Stimulated activated CD8-positive, alpha-beta memory T cell treated with anti-CD3 and anti-CD28 coated beads, Interleukin-4, amount 100 ng/mL, for 1 hour (primary cell): ENCODE measurements at places on chromosomes 2 and 18.

- DNase-seq, result no peak
Measured at GRCh38 chr2:60872510-60872928, 8.9 kb upstream of the REL start.

DNA sequence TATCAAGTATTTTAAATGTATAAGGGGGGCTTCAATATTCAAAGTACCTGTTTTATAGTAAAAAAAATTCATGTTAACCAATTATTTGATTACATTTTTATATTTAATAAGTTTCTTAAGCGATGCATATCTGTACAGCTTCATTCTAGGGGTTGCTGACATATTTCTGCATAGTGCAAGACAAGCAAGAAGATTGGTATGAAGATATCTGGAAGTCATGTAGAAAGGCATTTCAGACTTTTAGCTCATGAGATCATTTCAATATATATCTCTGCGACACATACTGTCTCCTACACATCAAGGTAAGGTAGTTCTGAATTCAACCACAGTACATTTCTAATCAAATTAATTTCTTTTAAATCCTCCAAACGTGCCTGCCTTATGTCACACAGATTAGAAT, 73.1 kb downstream of the MEMO1 start:
- no peak for DNase-seq

GRCh38 chr2:84537251-84537650, 21.0 kb downstream of the DNAH6 start:
- DNase-seq, result no peak

GRCh38 chr18:27585602-27586173, 400.6 kb upstream of the CHST9 start:
- no peak for DNase-seq

GRCh38 chr18:69777248-69777647, 170.4 kb downstream of the CD226 start:
- no peak for DNase-seq

GRCh38 chr2:232170396-232170795, 208.2 kb upstream of the ALPP start:
- DNase-seq, result no peak

- no peak for DNase-seq
Measured at GRCh38 chr2:230828272-230828961, 36.3 kb upstream of the ITM2C start.

GRCh38 chr18:34483198-34483597, 226.9 kb upstream of the DTNA start:
- no peak for DNase-seq

- DNase-seq, result no peak
Measured at GRCh38 chr2:200471928-200472645, 37.8 kb downstream of the KCTD18 start.

DNA sequence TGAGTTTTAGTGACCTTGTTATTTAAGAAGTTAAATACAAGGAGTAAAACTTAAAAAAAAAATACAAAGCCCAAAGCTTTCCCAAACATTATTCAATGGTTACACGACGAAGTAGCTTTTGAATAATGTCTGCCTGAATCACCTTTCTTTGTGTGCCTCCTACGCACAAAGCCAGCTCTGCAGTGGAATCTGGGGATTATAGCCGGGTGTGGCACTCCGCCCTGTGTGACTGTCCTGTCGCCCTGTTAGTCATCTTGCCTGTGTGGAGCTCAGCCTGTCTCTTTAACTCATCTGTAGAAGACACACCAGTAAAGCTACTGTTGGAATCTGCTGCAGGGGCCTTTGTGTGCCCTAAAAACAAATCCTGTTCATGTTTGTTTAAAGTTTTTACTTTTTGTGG, 79.4 kb upstream of the TCF7L1 start:
- no peak for DNase-seq

GRCh38 chr2:191171708-191172355, 21.0 kb upstream of the STAT4 start:
- no peak for DNase-seq

GRCh38 chr2:221614274-221614673, 42.2 kb upstream of the EPHA4 start:
- no peak for DNase-seq

- no peak for DNase-seq
Measured at GRCh38 chr18:61333271-61333745, at the start of gene CDH20. Gene CDH20 (plus strand): TSS chr18:61333430.

DNA sequence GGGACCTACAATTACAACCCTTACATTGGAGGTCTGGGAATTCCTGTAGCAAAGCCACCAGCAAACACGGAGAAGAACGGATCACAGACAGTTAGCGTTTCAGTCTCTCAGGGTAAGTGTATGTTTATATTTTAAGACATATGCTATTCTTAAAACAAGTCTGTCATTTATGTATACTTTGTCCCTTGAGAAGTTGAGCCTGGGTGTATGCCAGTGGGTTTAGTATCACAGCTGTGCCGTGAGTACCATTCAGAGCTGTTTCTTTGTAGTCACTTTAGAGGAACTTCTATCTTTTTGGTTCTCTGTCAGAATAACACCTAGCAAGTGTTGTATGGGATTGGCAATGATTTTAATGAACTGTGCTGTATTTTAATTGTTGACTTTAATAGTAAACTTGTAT, 125.6 kb downstream of the BIRC6 start:
- no peak for DNase-seq

- no peak for DNase-seq
Measured at GRCh38 chr2:206569470-206569869, 72.8 kb upstream of the FAM237A start.

GRCh38 chr2:200302940-200303727, 3.4 kb upstream of the SPATS2L start:
- no peak for DNase-seq

DNA sequence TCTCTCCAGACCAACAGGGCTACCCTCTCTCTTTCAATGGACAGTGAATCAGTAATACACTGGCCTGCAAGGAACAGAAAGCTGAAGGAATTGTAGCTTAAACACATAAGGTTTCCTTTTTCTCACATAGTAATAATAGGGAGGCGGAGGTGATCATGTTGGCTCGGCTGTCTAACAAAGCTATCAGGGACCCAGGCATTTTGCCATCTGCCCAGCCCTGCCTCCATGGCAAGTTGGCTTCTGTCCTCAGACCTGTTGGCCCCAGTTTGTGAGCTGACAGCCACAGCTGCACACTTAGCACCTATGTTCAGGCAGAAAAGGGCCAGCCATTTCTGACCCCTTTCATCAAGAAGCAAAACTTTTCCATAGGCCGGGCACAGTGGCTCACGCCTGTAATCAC, 2.0 kb upstream of the CHRNG start:
- DNase-seq, result no peak

DNA sequence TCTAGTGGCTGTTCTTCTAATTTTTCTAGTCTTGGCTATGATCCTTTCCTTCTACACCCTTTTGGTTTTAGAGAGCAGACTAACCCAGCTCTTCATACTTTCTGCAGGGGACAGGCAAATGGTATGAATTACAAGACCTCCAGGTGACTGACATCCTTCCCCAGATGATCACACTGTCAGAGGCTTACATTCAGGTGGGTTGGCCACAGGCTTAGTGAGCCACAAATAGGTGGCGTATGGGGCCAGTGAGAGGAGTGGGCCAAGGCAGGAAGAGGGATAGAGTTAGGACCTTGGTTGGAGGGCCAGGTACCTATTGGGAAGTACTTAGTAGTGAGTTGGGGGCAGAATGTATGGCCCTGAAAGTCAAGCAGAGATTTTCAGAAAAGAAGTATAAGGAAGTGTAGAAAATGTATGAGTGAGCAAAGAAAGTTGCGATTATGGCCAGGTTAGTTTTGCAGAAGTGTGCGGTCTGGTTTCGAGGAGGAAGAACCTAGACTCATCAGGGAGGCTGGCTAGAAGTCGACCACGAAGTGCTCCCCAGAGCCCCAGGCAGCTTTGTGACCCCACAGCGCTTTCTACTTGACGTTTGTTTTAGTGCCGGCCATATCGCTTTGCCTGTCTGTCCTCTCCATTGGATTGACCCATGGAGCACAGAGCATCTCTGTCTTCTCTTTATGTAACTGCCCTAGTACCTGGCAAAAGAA, 20.0 kb downstream of the SFTPB start:
- DNase-seq, result no peak

DNA sequence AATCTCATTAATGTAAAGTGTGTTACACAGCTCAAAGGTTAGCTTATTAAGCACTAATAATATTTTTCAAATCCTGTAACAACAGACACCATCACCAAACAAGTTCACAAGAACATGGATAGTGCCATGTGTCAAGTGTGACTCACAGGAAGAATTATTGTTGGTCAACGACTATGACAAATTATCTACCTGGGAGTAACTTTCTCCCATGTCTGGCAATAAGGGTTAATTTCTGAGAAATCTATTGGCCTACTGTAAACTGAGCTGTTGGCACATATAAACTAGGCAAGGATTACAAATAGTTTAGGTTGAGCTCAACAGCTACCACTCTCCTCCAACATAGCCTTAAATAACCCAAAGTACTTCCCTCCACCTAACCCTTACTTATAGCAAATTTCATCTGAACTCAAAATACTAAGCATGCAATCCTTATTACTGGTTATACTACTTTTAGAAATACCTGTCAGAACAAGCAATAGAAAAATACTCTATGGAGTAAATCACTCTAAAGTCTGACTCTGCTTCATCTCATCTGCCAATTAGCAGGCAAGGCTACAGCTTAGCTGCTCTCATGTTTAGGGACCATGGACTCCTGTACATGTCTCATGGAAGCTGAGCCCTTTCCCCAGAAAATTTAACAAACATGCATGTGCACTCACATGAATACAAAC, 223.0 kb downstream of the NBAS start:
- DNase-seq, result no peak
